ENCODE measurements at places on chromosomes 7 and 10. TPM values are rescaled to one million over a fixed set of nuclear protein-coding genes. Genes with fewer than 3 reads are reported as not detected.

TMEM229A gene
- not detected for total RNA-seq

SSBP1 gene
- total RNA-seq: 80.2 TPM

CCL24 gene
- total RNA-seq: 1.2 TPM

CAV2 gene
- total RNA-seq: 78.6 TPM

RBM33 gene
- 50.4 TPM for total RNA-seq

COL26A1 gene
- 3.5 TPM for total RNA-seq

PDZD7 gene
- 1.2 TPM for total RNA-seq

KIAA1549 gene
- total RNA-seq: 3.0 TPM

PIP gene
- total RNA-seq: not detected

PGAM2 gene
- 45.8 TPM for total RNA-seq

PRTFDC1 gene
- total RNA-seq: 11.7 TPM

ZYX gene
- total RNA-seq: 27.1 TPM

PRKAR2B gene
- 36.1 TPM for total RNA-seq

PCDH15 gene
- total RNA-seq: 0.89 TPM

TAF3 gene
- 3.2 TPM for total RNA-seq

CPA4 gene
- total RNA-seq: 63.8 TPM

OR2A12 gene
- total RNA-seq: not detected

TAS2R5 gene
- total RNA-seq: 2.8 TPM

CPXM2 gene
- 4.9 TPM for total RNA-seq

TET1 gene
- total RNA-seq: 23.6 TPM

CNTNAP2 gene
- total RNA-seq: 1.9 TPM

NUPR2 gene
- 0.39 TPM for total RNA-seq

DOCK1 gene
- total RNA-seq: 80.8 TPM

FKBP6 gene
- total RNA-seq: not detected

PLOD3 gene
- 31.2 TPM for total RNA-seq

SPAG6 gene
- not detected for total RNA-seq

PRLHR gene
- total RNA-seq: under 0.01 TPM

UPK3B gene
- 1.7 TPM for total RNA-seq

LRRC4 gene
- total RNA-seq: 1.2 TPM

ACSL5 gene
- total RNA-seq: 10.1 TPM

MRC1 gene
- total RNA-seq: 35.5 TPM

CYP26A1 gene
- total RNA-seq: not detected

OR2A42 gene
- 0.10 TPM for total RNA-seq

NET1 gene
- 145 TPM for total RNA-seq

WASHC2A gene
- 28.2 TPM for total RNA-seq

NKX6-2 gene
- total RNA-seq: not detected

Data from skin of body (tissue), 3 donors.